KBM-7 (cell line): ENCODE measurements at places on chromosomes 5 and 9.

DNA sequence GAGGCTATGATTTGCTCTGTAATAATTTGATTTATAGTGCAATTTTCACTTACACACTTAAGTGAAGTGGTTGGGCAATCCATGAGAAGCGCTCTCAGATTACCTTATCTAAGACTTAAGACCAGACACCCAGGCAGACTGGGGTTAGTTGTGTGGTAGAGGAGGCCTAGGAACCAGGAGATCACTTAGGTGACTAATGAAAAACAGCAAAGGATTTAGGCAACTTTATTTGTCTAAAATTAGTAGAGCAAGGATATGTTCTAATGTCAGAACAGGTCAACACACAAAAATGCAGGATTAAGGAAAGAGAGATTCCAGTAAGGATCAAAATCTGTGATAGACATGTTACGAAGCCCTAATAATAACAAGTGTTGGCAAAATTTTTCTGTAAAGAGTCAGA, 913.8 kb downstream of the TLE1 start:
- DNase-seq, result no peak

GRCh38 chr5:163104464-163104863, 332.9 kb upstream of the CCNG1 start:
- peak; percentile 12 for DNase-seq

DNA sequence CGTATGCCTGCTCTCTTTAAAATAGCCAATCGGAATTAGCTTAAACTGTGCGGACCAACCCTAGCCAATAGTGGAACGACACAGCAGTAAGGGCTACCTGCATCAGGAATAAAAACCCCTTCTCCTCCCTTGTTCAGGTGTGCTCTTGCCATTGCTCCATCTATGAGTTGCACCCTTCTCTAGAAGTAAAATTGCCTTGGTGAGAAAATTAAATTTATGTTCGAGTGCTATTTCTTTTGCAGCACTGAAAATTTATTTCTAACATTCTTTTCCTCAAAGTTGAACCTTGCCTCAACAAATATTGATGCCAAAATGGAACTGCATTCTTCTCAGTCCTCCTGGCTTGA, 102.5 kb upstream of the SHB start:
- no peak for DNase-seq

DNA sequence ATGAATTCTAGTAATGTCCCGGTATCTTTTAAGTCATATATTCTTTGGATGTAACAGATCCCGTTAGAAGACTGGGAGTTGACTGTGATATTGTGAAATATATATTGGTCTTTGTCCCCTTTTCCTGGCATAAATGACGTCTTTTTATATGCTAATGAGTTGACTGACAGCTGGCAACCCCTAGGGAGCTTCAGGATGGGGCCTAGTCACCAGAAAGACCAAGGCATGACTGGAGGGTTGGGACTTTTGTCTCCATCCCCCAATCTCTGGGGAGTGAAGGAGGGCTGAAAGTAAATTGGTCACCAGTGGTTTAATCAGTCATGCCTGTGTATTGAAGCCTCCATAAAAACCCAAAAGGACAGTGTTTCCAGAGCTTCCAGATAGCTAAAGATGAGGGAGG, 241.6 kb downstream of the PJA2 start:
- DNase-seq, result no peak

DNA sequence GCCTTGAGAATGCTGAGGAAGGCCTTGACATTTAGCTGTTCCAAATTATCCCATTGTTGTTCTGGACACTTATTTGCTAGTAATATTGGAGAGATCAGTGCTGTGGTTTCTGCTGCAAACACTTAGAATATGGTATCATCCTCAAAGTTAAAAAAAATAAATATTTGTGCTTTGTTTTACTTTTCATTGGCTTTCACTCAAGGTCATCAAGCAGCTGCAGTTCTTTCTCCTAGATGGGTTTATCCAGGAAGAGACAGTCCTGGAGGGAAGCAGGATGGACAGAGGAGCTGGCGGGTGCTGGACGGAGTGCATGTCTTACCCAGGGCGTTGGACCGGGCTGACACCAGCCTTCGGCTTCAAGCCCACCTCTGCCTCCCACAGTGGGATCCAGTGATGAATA, 193.6 kb downstream of the MTRR start:
- no peak for DNase-seq

DNA sequence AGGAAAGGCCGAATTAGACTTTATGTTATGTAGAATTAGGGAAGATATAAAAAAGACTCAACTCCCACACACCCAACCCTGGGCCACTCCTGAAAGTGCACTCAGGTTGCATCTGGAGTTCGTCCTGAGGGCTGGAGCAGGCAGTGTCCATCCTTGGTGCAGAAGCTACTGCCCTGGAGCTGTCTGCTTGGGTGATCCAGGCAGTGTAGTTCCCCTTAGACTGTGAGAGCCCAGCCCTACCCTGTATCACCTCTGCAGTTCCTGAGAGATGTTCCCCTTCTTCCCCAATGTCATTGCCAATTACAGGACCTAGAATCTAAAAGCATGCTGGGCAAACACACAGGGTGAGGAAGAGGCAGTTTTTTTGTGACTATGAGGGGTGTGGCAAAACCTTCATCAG, 368.3 kb upstream of the ST8SIA4 start:
- DNase-seq, result peak; percentile 5

GRCh38 chr9:86665416-86665815, 281.9 kb downstream of the GAS1 start:
- DNase-seq, result no peak

DNA sequence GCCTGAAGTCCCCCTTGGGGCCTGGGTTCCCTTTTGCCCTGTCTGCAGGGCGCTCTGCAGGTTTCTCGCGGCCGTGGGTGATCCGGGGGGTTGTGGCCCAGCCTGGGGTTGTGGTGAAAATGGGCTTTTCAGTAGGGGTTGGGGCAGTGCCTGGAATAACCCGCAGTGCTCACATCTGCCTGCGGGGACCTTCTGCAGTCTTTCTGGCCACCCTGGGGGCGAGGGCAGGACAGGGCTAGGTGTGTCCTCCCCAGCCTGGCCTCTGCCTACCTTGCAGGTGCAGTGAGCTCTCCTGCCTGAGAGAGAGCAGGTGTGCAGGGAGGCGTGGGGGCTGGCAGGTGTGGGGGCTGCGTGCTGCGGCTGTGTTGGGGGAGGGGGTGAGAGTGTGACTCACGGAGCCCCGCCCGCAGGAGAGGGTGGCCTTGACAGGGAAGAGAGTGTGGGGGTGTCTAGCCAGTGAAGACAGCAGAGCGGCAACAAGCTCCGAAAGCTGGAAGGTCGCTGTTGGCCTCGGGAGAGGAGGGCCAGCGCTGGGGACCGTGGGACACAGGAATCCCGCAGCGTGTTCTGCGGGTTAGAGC, 131.4 kb downstream of the MRPL36 start:
- DNase-seq, result no peak

DNA sequence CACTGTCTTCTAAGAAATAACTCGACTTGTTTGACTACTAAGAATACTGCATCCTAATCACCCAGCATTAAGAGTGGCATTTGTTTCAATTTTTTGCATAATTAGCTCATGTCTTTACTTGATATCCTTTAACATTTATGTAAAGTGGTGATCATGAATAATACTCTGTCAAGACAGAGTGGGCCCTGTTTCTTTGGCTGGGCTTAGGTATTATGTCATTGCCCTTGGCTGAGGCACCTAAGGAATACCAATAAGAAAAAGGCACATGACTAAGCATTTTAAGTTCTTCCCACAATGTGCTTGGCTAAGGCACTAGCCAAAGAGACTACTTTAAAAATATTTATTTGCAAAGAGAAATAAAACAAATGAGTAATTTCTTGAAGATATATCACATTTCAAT, 308.1 kb downstream of the CTNND2 start:
- no peak for DNase-seq

GRCh38 chr9:107630156-107630555, 140.6 kb upstream of the KLF4 start:
- no peak for DNase-seq

GRCh38 chr5:90602681-90603080, 44.1 kb downstream of the ADGRV1 start:
- no peak for DNase-seq

DNA sequence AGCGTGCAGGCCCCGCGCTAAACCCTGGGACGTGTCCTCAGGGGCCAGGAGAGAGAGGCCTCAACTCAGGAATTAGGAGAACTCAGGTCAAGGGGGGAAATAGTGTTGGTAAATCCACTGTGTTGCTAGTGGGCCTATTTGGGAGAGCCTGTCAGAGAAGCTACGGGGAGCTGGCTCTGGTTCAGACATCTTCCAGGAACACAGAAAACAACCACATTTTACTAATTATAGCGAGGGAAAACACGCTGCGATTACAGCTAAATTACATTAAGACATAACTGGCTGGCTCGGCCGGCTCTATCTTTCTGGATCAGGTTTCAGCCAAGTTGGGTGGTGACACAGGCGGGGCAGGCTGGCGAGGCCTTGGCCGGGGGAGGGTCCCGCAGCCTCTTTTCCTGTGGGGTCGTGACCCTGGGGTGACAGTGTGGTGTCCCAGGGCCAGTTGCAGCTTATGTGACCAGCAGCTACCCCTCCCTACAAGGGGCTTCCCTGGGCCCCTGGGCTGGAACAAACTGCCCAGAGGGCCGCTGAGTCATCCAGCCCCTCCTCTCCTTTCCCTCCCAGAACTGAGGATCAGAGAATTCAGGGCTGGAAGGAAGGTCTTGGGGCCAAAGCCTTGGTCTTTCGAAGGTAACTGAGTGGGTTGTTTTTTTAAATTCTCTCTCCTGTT, 75.1 kb downstream of the FGF18 start:
- DNase-seq, result peak; percentile 27

- DNase-seq, result no peak
Observed at GRCh38 chr5:149776361-149777305, 46.5 kb downstream of the PPARGC1B start.
